ENCODE measurements at places on chromosomes 16 and 17. TPM values are rescaled to one million over a fixed set of nuclear protein-coding genes. Genes with fewer than 3 reads are reported as not detected.

Gene ITGB3
- 1.5 TPM for total RNA-seq

Gene KCTD2
- total RNA-seq: 70.2 TPM

Gene KRT20
- not detected for total RNA-seq

Gene MYO15B
- total RNA-seq: 115 TPM

Gene MYCBPAP
- total RNA-seq: 10.4 TPM

Gene CCL8
- not detected for total RNA-seq

Gene KRTAP4-1
- not detected for total RNA-seq

Gene TEKT3
- 2.7 TPM for total RNA-seq

Gene CNTROB
- total RNA-seq: 21.4 TPM

Gene ATP2A1
- 1.7 TPM for total RNA-seq

Gene DPEP2
- total RNA-seq: 0.98 TPM

Gene TGFB1I1
- total RNA-seq: 3.9 TPM

DNA sequence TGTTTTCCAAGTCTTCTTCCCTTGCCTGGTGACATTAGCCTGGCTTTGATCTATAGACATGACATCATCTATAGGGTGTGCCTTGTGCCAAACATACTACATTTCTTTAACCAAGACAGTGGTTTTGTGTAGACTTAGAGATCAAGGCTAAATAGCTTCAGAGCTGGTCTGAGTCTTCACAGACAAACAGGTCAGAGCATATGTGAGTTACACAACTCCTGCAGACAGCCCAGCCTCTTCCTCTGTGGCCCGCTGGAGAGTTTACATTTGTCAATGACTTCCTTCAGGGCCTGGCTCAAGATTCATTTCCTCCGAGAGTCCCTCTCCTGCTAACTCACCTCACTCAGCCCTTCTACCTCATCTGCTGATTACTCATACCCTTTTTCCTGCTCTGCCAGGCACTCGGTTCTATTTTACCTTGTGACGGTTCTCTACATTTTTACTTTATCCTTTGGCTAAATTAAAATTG, 73.1 kb upstream of the TANC2 start:
- no peak for DNase-seq

GRCh38 chr16:1349351-1349750, 2.3 kb downstream of the TSR3 start:
- DNase-seq: no peak

DNA sequence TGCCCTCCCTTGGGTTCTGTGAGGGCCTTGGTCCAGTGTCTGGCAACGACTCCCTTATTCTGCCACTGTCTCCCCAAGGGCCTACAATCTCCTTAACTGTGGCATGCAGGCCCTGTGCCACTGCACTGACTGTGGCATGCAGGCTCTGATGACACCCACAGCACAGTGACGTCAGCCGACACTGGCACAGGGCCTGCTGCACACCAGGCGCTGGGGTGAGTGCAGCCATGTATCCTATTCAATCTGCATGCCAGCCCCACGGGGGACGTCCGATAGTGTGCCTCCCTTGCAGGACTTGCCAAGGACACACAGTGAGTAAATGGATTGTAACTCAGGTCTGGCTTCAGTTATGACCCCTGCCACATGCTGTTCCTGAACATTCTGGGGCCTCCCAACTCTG, 39.8 kb upstream of the RASD1 start:
- peak; percentile 78 for DNase-seq

DNA sequence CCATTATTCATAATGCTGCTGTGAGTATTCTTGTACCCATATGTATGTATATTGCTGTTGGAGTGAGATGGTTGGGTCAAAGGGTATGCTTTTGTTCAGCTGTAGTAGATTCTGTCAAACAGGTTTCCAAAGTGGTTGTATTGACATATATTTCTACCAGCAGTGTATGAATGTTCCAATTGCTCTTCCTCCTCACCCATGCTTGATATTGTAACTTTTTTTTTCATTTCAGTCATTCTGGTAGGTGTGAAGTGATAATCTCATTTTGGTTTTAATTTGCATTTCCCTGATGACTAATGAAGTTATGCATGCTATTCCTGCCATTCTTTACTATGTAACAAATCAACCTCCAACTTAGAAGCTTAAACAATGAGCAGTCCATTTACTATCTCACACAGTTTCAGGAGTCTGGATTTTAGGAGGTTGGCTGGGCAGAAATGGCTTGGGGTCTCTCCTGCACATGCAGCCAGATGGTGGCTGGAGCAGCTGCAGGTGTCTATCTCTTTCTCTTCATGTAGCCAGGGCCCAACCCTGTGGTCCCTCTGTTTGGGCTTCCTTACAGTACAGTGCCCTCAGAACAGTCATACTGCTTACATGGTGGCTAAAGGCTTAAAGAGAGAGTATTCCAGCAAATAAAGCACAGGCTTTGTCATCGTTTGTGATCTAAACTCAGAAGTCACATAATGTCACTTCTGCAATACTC, 21.2 kb downstream of the ERAL1 start:
- DNase-seq: no peak

DNA sequence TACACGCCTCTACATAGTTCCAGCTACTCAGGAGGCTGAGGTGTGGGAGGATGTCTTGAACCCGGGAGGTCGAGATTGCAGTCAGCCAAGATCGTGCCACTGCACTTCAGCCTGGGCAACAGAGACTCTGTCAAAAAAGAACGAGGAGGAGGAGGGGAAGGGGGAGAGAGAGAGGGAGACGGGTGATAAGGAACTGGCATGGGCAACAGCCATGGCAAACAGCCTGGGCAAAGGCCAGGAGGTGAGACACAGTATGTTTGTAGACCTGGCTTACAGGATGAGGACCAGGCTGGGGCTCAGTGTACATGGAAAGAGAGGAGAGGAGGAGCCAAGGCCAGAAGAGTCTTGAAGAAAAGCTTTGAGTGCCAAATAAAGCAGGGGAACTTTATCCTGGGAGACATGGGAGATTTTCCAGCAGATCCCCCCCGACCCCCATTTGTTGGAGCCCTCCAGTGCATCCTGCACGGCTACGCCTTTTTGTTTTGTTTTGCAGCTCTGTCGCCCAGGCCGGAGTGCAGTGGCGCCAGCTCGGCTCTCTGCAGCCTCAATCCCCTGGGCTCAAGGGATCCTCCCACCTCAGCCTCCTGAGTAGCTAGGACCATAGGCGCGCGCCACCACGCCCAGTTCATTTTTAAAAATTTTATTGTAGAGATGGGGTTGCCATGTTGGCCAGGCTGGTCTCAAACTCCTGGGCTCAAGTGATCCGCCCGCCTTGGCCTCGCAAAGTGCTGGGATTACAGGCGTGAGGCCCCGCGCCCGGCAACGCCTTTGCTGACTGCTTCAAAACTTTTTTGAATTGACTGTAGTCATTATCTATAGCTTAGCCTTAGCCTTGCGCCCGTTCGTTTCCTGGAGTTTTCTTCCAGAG, 1.3 kb upstream of the ALKBH5 start:
- DNase-seq: no peak

- no peak for DNase-seq
Observed at GRCh38 chr17:16474012-16474725, 17.8 kb downstream of the LRRC75A start.

GRCh38 chr17:82938873-82939620, 99.2 kb upstream of the ZNF750 start:
- peak; percentile 36 for DNase-seq

- no peak for DNase-seq
Observed at GRCh38 chr17:58338841-58339754, 10.5 kb upstream of the TSPOAP1 start.

DNA sequence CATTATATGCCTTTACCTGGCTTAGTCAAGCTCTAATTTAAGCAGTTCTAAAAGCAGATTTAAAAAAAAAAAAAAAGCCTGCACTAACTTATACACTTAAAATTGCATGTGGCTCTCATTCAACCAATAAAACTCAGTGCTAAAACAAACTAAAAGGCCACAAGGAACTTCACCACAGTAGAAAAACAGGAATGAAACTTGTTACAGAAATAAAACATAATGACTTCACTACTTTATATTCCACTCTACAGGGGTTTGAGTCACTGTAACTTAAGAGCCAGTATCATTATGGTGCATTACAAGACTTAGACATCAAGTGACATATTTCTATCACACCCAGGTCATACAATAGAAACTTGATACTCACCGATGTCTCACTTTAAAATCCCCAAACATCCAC, 11.1 kb downstream of the CA10 start:
- no peak for DNase-seq

DNA sequence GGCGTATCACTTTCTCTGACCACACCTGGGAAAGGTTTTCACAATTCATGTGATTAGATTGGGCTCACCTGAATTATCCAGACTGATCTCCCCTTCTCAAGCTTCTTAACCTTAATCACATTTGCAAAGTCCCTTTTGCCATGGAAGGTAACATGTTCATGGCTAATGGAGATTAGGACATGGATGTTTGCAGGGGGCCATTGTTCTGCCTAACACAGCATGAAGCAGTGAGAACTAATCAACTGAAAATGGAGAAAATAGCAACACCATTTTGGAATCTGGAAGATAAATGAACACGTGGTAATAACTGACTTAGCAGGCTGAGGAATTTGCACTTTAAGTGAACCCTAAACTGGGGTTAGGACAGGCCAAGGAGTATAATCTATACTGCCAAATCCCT, 25.0 kb upstream of the SBK1 start:
- DNase-seq: no peak

- DNase-seq: no peak
Observed at GRCh38 chr17:17902877-17903276, 66.1 kb upstream of the SREBF1 start.

- DNase-seq: no peak
Observed at GRCh38 chr16:89187032-89187769, 13.1 kb downstream of the SLC22A31 start.

GRCh38 chr17:7588553-7589203, 1.2 kb downstream of the SOX15 start:
- DNase-seq: no peak

- no peak for DNase-seq
Observed at GRCh38 chr16:29876594-29877249, 13.7 kb upstream of the CDIPT start.

GRCh38 chr17:4313221-4314114, 49.7 kb upstream of the ANKFY1 start:
- no peak for DNase-seq

GRCh38 chr16:3004319-3004718, 8.4 kb upstream of the CLDN9 start:
- no peak for DNase-seq

- DNase-seq: no peak
Observed at GRCh38 chr17:7432296-7432695, 2.9 kb upstream of the TMEM102 start.

DNA sequence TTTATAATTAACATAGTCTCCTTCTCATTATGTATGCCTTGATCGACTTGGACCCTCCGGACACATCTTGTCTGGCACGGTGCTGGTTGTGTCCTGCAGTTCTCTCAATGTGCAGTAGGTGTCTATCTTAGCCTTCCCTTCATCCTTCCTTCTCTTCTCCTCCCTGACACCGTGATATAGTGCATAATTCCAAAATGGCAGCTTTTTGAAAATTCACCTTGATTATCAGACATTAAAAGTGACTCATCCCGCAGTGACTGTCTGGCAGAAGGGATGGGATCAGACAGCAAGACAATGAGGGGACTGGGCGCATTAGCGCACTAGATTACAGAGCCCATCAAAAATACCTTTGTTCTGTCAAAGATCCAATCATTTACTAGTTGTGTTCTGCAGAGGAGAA, 70.0 kb upstream of the PMFBP1 start:
- no peak for DNase-seq

GRCh38 chr17:56893503-56893902, 20.3 kb downstream of the TRIM25 start:
- DNase-seq: no peak

DNA sequence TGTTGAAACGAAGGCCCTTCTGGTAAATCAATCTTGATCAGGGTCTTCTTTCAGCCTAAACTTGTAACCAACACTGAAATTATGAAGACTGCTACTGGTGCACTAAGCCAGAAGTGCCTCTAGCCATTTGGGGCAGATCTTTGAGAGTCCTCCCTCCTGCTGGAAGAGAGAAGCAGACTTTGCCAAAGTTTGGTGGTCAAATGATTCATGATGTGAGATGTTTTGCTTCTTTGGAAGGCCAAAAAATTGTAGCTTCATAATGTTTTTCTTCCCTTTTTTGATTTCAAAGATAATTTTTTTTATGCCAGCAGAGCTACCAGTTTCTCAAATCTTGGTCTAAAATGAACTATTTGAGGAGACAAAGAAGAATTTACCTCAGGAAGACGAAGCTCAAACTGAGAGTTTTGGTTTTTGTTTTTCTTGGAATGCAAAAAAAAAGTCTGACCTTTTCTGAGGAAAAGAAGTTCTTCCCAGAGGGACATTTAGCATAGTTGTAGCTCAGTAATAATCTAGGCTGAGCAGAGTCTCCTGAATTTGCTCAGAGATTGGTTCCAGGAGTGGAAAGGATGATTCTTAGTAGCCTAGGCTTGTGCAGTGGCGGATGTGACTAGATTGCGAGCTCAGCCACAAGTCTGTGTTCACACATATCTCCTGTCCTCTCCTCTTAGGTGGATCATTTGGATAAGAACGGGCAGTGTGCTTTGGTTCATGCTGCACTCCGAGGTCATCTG, 50.9 kb downstream of the CYB561 start:
- no peak for DNase-seq

GRCh38 chr16:28585674-28586073, 11.2 kb downstream of the SULT1A2 start:
- no peak for DNase-seq

GRCh38 chr16:89556750-89557689, 3.5 kb upstream of the RPL13 start:
- DNase-seq: peak; percentile 96

GRCh38 chr17:77291591-77292386, 151.0 kb downstream of the SEC14L1 start:
- no peak for DNase-seq

DNA sequence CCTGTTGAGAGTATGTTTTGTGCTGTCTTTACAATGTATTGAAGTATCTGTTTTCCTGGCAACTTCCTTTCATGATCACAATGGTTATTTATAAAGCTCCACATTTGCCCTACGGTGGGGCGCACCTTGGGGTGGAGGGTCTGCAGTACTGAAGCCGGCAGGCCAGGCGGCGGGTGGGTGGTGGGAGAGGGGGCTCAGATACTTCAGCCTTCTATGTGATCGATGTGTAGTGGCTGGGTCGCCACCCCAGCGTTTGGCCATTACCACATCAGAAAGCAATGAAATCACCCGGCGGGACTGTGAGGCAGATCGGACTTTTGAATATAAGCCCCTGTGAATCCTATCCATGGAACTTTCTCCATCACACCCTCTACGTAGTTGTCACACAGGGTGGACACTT, 196.6 kb downstream of the FOXL1 start:
- DNase-seq: no peak
